Right kidney (tissue), 9 donors: ENCODE measurements at places on chromosomes 3 and 15.

GRCh38 chr15:96974761-96975160 is 644.3 kb downstream of the NR2F2 start:
- no peak for DNase-seq

DNA sequence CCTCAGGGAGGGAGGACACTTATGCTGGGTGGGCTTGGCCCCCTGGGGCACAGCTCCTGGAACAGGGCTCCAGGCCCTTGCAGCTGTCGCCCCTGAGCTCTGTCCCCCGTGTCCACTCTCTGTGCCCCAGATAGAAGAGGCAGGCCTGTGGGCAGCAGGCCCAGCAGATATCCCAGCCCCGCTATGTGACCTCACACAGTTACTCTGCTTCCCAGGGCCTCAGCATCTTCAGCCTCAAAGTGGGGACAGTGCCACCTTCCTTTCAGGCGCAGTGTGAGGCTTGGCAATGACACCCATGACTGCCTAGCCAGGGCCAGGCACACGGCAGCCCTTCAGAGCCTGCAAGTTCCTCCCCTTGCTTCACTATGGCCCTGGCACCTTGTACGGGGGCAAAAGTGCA is 98.4 kb downstream of the IQSEC1 start:
- DNase-seq, result no peak

- peak; percentile 18 for DNase-seq
Measured at GRCh38 chr15:48191574-48192225, at the start of gene CTXN2. CTXN2 (plus strand) TSS chr15:48191665; CDS start chr15:48201301, 9,636 bp downstream.

DNA sequence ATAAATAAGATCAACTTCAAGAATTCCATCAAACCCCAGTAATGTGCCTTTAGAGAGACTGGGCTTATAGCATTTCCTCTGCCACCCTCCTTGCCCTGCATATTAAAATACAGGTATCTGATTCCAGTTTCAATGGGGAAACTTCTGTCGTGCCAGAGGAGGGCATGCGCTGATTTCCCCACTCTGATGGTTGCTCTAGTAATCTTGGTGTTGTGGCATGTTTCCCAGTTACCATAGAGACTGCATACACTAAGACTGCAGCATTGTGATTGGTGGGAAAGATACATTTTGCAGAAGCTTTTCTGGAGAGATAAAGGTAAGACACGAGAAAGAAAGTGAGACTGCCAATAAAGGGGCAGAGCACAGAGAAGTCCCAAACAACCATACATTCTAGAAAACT is 225.6 kb downstream of the TIGIT start:
- peak; percentile 33 for DNase-seq

DNA sequence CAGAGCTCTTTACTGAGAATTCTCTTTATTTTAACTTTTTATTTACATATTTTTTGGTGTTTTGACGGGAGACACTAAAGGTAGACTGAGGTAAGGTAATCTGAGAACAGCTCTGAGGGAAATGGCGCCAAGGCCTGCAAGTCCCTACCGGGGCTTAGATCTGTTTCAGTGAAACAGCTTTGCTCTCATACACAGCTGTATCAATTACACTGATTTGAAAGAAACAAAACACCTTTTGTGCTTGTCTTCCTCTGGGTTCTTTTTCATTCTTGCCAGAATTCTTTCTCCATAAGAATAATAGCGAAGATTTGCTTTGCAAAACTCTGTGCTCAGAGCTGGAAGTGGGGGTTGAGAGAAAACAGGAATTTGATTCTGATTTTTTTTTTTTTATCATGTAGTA is 79.5 kb upstream of the PEX5L start:
- DNase-seq, result no peak

- DNase-seq, result peak; percentile 31
Measured at GRCh38 chr15:40871749-40872617, 2.1 kb downstream of the RHOV start.

- DNase-seq, result no peak
Measured at GRCh38 chr15:52010633-52011595, 8.1 kb upstream of the MAPK6 start.

GRCh38 chr3:154137036-154137435 is 15.8 kb downstream of the ARHGEF26 start:
- DNase-seq, result no peak

DNA sequence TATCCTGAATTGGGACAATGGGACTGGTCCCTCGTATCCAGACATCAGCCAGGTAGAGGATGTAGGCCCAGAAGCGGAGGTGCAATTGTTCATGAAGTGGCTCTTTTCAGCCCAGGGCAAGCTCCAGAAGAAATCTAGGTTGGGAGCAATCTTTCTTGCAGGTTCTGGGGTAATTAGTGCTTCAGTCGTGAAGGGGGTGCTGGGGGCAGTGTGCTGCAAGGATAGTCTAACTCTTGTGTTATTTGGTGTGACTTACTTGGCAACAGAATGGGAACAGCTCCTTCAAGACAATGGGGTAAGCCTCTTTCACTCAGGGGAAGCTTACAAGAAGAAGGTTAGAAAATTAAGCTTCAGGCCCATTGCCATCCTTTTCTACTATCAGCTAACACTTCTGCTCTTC is 273.0 kb downstream of the DIPK2A start:
- no peak for DNase-seq

- DNase-seq, result no peak
Measured at GRCh38 chr3:56691165-56692000, 8.3 kb upstream of the TASOR start.

- DNase-seq, result no peak
Measured at GRCh38 chr3:47000198-47000815, 20.8 kb downstream of the NBEAL2 start.

GRCh38 chr3:188319569-188319968 is 165.6 kb downstream of the LPP start:
- DNase-seq, result no peak

DNA sequence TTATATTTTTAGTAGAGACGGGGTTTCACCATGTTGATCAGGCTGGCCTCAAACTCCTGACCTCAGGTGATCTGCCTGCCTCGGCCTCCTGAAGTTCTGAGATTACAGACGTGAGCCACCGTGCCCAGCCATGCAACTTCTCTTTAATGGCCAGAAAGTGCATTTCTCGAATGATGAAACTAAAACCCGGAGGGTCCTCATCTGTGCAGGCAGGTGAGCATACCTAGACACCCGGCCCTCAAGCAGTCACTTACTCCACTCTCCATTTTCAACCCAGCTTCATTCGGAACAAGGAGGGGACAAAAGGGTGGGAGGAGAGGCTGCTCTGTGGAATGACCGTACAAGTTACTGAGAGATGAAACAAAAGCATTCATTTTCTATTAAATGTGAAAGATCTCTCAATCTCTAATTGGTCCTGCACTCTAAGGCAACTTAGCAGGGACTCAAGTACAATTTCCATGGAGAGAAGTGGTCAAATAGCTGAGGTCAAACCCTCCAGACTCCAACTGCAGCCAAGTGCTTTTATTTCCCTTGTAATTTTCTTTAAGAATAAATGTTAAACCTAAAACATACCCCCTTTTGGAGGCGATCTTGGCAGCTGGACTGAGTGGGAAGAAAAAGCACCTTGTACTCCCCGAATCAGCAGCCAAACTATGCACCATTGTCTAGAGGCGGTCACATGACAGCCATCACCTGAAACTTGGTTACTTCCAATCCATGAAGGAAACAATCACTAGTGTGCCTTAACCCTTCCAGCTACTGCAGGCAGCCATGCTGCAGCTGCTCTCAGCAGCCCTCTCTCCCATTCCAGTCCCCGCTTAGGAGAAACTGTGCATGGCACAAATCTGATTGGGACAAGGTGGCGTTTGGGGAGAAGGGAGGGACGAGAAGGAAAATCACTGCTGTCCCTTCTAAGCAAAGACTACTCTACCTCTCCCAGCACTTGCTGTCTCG is 62.2 kb downstream of the VGLL4 start:
- peak; percentile 67 for DNase-seq

GRCh38 chr15:57038040-57038439 is 119.6 kb downstream of the TCF12 start:
- DNase-seq, result no peak

GRCh38 chr15:62124176-62124972 is 40.7 kb downstream of the C2CD4B start:
- no peak for DNase-seq

DNA sequence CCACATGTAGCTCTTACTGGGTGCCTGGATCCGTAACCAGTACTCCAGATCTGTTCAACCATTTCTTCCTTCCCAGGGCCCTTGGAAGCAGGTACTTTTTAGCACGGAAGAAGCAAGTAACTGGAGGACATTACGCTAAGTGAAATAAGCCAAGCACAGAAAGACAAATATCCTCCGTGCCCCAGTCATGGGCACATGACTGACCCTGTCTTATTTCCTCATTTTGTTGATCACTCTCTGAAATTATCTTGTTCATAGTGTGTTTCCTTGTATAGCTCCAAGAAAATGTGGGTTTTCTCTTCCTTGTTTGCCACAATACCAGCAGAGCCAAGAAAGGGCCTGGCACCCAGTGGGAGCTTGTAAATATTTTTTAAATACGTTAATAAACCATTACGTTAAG is 32.2 kb upstream of the MTMR14 start:
- no peak for DNase-seq

GRCh38 chr3:44968447-44968858 is 7.5 kb downstream of the ZDHHC3 start:
- no peak for DNase-seq

GRCh38 chr15:44029940-44030568 is 165.0 kb downstream of the FRMD5 start:
- DNase-seq, result no peak

DNA sequence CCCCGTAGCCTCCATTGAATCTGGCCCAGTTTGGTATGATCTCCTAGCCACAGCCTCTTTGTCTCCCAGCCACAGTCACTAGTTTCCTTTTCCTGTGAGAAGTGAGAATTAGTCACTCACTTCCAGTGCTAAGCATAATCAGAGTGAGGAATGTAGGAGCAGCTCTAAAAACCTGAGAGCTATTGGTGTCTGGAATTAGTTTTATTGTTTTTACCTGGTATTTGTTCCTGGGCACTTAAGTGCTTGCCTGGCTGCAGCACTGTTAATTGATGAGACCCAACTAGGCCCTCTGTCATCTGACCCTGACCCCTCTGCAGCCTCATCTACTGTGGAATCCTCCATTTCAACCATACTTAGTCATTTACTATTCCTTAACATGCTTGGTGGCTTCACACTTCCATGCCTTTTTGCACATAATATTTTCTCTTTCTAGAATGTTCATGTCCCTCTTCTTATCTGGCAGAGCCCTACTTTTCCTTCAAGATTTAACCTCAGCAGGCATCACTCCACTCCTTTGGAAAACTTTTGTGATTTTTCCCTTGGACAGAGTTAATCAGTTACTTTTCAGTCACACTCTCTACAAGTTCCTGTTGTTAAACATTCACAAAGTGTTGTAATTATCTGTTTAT is 48.8 kb downstream of the PDE8A start:
- no peak for DNase-seq

DNA sequence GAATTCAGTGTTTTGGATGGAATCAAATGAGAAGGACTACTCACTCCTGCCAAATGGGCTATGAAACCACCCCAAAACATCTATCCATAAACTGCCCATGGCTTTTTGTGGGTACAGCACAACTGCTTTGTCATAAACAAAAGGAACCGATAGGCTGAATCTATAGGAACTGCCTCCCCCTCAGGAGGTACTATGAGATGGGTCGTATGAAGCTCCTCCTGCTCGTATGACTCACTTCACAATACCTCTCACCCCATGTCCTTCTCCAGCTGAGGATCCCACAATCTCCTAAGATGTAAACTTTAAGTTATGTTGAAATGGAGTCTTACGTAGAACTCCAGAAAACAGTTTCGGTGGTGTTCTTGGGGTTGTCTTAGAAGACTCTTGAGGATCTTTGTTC is 129.9 kb upstream of the SAMMSON start:
- DNase-seq, result no peak

GRCh38 chr3:50405249-50405648 is 45.9 kb upstream of the TMEM115 start:
- DNase-seq, result no peak

DNA sequence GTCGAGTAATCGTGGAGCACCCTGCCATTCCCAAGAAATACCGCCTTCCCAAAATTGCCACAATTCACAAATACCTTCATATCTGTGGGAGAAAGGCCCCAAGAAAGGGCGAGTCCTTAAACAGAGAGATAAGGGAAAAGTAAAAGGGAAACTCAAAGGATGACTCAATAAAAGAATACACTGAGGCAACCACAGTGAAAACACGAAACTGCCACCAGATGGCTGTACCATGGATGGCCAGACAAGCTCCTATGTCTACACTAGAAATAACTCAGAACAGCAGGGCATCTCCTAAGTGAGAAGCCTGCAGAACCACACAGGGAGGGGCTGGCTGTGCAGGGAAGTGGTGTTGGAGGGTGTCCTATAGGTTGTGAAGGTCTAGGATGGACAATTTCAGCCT is 25.0 kb downstream of the SRGAP3 start:
- no peak for DNase-seq

- no peak for DNase-seq
Measured at GRCh38 chr15:29677871-29678461, 144.3 kb downstream of the TJP1 start.
